ENCODE measurements at places on chromosomes 2 and 18. TPM values are rescaled to one million over a fixed set of nuclear protein-coding genes. Genes with fewer than 3 reads are reported as not detected.

The RIT2 gene
- not detected for total RNA-seq

The ANKRD30B gene
- under 0.01 TPM for total RNA-seq

The BUB1 gene
- 11.5 TPM for total RNA-seq

The GULP1 gene
- total RNA-seq, result 71.5 TPM

The AOX1 gene
- total RNA-seq, result 3.5 TPM

The CNDP1 gene
- total RNA-seq, result not detected

The SH3RF3 gene
- not detected for total RNA-seq

The CD28 gene
- total RNA-seq, result not detected

The SP5 gene
- total RNA-seq, result not detected

The SERPINB12 gene
- total RNA-seq, result not detected

The AMER3 gene
- total RNA-seq, result not detected

The HRH4 gene
- not detected for total RNA-seq

The RAB27B gene
- total RNA-seq, result 9.8 TPM

The PLGLB2 gene
- 0.76 TPM for total RNA-seq

The VAMP8 gene
- 73.0 TPM for total RNA-seq

The REG3G gene
- not detected for total RNA-seq

The NYAP2 gene
- total RNA-seq, result not detected

The C1GALT1C1L gene
- total RNA-seq, result 1.3 TPM

The UGT1A8 gene
- not detected for total RNA-seq

The SLC25A12 gene
- 8.2 TPM for total RNA-seq

The GBX2 gene
- not detected for total RNA-seq

The ACTG2 gene
- total RNA-seq, result 0.39 TPM

The DSG2 gene
- total RNA-seq, result 203 TPM

The BOD1L2 gene
- total RNA-seq, result not detected

The ZSCAN30 gene
- 15.2 TPM for total RNA-seq

The PFN4 gene
- total RNA-seq, result 2.4 TPM

The RGPD3 gene
- total RNA-seq, result under 0.01 TPM

The ACAA2 gene
- total RNA-seq, result 51.0 TPM

The PLCD4 gene
- total RNA-seq, result not detected

The UGT1A3 gene
- 0.43 TPM for total RNA-seq

The EML6 gene
- total RNA-seq, result 0.79 TPM

The SLC23A3 gene
- total RNA-seq, result 2.0 TPM

The RALB gene
- total RNA-seq, result 101 TPM

The LBX2 gene
- total RNA-seq, result 1.8 TPM

The IL37 gene
- not detected for total RNA-seq

The SLC38A11 gene
- 0.39 TPM for total RNA-seq

The TEKT4 gene
- total RNA-seq, result not detected

The PKDCC gene
- 1.1 TPM for total RNA-seq

The SLC11A1 gene
- total RNA-seq, result 0.22 TPM

The BCL2 gene
- total RNA-seq, result 0.39 TPM

The C18orf54 gene
- total RNA-seq, result 2.0 TPM

The RNU2-63P gene
- total RNA-seq, result not detected

The GAL3ST2 gene
- 0.79 TPM for total RNA-seq

The ATG9A gene
- 36.1 TPM for total RNA-seq
